ENCODE measurements at places on chromosomes 2 and 18.

DNA sequence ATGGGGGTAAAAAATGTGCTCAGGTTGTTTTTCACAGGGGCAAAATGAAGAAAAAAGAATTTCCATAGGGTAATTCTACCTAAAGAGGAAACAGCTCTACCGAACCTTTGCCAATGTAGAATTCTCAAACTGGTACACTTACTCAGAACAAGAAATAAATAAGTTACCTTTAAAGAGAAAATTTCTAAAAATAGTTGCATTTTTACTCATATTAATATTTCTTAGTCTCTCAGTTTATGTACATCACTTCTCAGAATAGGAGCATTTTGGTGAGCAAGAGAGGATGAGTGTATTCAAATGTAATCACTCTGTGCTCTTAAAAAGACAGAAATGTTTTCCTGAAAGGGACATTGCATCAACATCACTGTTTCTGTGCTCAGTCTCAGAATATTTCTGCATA, 574.7 kb upstream of the SLC8A1 start:
- no peak for DNase-seq

GRCh38 chr2:96984300-96984699, 2.1 kb downstream of the FAM178B start:
- DNase-seq: no peak

DNA sequence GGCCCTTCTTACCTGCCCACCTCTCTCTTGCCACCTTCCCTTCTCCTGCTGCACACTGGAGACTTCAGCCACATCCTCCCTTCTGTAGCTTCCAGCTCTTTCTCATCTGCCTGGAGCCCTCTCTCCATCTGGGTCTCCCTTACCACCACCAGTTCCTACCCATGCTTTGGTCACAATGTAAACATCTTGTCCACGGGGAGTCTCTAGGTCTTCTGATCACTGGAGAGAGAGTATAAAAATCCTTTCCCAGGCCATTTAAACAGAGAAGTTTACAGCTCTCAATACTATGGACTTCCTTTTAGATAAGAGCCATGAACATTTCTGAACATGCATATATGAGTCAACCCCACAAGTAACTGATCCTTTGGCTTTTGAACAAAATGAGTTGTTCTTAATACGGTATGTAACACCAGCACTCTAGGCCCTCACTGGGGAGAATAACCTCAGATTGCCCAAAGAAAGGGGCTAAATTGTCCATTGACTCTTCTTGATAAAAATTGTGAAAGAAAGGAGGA, 5.8 kb downstream of the ARHGAP25 start:
- peak; percentile 22 for DNase-seq

DNA sequence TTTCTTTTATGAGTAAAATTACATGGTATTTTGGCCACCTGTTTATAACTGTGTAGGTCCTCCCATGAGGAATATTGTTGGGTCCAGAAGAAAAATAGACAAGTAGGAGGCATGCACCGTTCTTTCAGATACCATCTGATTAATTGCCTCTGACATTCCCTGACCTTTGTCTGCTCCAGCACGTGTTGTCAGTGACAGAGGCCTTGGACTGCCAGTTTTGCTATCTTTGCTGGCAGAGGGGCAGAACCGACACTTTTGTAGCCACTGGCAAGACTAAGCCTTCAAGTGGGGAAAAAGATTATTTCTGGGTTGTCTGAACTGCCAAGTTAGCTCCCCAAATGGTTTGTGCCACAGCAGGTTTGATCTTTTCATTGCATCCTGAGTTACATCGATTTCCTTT, 276.9 kb downstream of the CAMKMT start:
- DNase-seq: no peak

GRCh38 chr2:119484834-119485233, 39.4 kb downstream of the SCTR start:
- no peak for DNase-seq

DNA sequence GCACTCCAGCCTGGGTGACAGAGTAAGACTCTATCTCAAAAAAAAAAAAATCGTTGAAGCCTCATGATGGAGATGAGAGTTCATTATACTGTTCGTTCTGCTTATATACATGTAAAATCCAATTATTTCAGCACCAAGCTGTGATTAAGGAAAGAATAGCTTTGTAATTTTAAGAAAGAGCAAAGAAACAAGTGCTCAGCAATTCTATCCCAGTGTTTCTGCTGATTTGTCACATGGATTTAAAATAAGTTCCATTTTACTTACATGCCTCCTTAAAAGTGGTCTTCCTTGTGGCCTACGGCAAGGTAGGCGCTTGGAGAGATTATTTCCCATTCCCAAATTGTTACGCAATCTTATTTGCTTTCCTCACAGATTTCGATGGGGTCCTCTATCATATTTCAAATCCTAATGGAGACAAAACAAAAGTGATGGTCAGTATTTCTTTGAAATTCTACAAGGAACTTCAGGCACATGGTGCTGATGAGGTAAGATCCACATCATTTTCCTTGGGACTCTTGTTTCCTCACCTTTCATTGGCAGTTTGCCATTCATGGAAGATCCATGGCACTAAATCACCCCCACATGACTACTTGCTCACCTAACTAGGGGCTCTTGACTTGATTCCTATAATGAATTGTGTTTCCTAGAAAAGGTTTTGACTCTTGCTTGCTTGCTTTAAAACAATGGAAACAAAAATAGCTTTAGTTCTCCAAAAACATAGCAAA, 11.5 kb downstream of the ARPC2 start:
- peak; percentile 26 for DNase-seq

GRCh38 chr2:96509114-96509846, 4.1 kb upstream of the NEURL3 start:
- peak; percentile 82 for DNase-seq

- DNase-seq: no peak
Observed at GRCh38 chr2:48113767-48114166, 207.5 kb upstream of the FBXO11 start.

- peak; percentile 72 for DNase-seq
Observed at GRCh38 chr2:177419274-177419673, 26.7 kb downstream of the AGPS start.

GRCh38 chr18:27856820-27857219, 320.1 kb downstream of the CDH2 start:
- DNase-seq: no peak

DNA sequence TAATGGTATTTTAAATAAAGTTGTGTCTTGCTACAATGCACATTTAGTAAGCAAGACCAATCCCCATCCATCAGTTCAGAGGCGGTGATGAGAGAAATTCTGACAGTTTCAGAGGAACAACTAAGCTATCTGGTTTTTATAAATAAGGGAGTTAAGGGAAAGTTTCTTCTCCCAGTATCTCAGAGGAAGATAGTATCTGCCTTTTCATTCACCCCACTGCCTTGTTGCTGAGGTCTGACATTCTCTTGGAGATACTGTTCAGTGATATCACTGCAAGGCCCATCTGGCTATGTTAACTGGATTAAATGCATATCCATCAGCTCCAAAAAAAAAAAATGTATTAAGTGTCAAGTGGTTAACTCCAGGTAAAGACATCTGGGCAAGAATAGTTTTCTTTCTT, 47.9 kb downstream of the RBMS1 start:
- no peak for DNase-seq

GRCh38 chr2:216110620-216111019, 1.5 kb downstream of the XRCC5 start:
- DNase-seq: no peak

GRCh38 chr2:109032229-109032820, 43.3 kb upstream of the EDAR start:
- no peak for DNase-seq

- no peak for DNase-seq
Observed at GRCh38 chr18:45688113-45688512, 35.9 kb upstream of the SLC14A1 start.

DNA sequence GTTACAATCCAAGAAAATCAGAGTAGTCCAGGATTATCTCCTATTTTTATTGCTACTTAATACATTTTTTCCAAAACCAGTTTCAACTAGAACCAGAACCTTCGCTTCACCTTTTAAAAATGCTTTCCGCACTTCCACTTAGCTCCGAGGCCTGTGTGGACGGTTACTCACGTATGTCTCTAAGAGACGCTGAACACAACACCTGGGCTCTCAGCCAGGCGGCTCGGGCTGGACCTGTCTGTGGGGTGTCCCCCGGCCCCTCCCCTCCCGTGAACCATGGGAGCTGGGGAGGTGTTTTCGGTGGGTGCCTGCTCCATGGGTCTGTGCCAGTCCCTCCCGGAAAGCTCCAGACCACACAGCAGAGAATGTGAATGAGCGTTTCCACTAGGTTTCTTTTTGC, 223.8 kb downstream of the GLI2 start:
- no peak for DNase-seq

DNA sequence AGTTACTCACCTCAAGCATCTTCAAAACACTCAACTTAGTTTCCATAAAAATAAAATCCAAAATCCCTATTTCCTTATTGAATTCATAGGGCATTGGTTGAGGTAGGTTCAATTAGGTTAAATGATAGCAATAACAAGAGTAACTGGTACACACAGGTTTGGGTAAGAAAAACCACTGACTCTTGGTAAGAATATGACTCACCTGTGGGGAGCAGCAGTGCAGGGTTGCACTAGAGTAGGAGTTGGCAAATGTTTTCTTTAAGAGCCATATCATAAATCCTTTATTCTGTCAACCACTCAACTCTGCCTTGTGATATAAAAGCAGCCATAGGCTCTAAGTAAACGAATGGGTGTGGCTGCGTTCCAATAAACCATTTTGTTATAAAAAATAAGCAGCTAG, 71.4 kb upstream of the CDH20 start:
- DNase-seq: no peak

GRCh38 chr18:41371156-41372045, 583.6 kb upstream of the PIK3C3 start:
- no peak for DNase-seq

DNA sequence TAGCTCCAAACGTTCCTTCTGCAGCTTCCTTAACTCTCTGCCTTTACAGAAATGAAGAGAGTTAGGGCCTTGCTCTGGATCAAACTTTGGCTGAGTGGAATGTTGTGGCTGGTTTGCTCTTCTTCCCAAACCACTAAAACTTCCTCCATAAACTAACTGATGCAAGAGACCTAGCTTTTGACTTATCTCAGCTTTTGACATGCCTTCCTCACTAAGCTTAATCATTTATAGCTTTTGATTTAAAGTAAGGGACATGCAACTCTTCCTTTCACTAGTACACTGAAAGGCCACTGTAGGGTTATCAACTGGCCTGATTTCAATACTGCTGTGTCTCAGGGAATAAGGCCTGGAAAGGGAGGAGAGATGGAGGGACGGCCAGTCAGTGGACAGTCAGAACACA, 8.3 kb downstream of the PXDN start:
- DNase-seq: peak; percentile 59

- no peak for DNase-seq
Observed at GRCh38 chr2:11417946-11418585, 47.9 kb downstream of the E2F6 start.

GRCh38 chr2:204913312-204913711, 368.0 kb downstream of the PARD3B start:
- no peak for DNase-seq

All from HCEC 1CT (cell line).